ENCODE measurements at places on chromosomes 13 and 19.
A peak's percentile ranks its signal among the peaks of the same experiment; 100 is the strongest.

DNA sequence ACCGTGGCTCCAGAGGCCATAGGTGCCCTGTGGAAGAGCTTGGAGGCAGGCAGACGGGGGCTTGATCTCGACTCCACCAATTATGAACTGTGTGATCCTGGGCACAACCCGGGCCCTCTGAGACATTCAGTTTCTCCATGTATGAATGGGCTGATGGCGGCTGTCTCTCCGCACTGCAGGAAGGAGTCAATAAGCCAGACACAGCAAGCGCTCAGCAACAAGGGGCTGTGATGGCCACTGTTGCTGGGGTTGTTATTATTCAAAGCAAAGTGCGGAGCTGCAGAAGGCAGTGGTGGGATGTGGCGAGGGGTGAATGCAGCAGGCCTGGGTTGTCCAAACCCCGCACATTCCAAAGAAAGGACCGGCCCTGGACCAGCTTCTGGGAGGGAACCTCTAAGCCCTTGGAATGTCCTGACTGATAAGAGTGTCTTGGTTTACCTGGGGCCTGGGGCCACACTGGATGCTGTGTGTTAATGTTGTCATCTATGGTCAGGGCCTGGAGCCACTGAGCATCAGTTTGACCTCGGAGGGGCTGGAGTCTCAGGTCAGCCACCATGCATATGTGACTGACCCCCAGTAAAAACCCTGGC, 8.3 kb downstream of the TMEM143 start:
- no peak for DNase-seq

GRCh38 chr19:3061182-3062161, 823 bp downstream of the TLE5 start:
- DNase-seq: peak; percentile 36

DNA sequence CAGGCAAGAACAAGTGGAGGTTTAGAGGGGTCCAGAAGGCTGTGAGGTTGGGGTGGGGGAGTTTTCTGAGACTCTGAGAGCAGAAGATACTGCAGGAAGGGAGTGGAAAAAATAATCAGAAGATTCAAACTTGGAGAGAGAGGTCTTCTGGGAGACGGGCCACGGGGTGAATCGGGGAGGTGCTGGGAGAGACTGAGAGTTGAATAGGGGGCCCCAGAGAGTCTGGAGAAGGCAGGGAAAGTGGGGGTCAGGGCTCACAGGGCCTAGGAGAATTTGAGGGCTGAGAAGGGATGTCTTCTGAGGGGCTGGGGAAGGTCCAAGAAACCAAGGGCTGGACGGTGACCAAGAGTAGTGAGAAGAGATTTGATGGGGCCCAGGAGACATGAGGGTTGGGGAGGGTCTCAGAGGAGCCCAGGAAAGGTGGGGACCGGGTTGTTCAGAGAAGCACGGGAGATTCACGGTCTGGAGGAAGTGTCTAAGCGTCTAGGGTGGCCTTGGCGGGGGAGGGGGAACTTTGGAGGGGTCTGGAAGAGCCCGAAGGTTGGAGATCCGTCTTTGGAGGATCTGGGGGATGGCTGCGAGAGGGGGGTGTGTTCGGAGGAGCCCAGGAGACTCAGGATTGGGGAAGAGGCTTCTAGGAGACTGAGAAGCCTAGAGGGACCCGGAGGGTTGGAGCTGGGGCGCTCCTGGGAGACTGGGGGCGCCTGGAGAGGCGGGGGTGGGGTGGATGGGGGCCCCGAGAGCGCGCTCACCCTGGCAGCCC, 1.5 kb downstream of the KCNC3 start:
- DNase-seq: no peak

- DNase-seq: peak; percentile 14
These were observed 460.6 kb downstream of the FGF14 start for GRCh38 chr13:101941095-101941783.

GRCh38 chr13:60335531-60335930, 61.5 kb upstream of the TDRD3 start:
- DNase-seq: peak; percentile 28

DNA sequence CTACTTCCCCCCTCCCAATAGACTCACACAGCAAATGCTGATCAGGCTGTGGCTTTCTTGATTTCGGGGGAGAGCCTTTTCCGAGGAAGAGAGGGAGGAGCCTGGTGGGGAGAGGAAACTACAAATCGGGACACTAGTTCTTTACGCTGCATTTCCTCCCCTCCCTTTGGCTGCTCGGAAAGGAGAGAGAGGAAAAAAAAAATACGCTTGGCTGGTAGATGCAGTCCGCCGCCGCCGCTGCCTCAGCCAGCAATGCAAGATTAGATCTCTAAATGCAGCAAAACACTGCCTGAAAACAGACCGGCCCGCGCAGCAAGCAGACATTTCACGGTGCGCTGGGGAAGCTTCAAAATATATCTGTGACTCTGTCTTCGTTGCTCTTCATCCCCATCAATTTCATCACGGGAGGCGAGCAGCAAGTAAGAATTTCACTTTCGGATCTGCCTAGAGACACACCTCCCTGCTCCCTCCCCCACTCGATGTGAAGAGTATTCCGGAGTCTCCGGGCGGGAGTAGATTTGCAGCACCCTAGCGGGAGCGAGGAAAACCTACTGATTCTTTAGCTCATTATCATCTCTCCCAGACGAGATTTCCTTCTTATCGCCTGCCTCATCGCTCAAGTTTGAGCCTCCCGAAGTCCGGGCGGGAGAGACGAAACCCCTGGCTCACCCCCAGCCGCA, at the start of gene PCDH17:
Gene PCDH17, plus strand, starts transcription at position 149 of the 680 bp plus-strand sequence. CDS start 803 bp downstream, outside the sequence.
- peak; percentile 4 for DNase-seq

DNA sequence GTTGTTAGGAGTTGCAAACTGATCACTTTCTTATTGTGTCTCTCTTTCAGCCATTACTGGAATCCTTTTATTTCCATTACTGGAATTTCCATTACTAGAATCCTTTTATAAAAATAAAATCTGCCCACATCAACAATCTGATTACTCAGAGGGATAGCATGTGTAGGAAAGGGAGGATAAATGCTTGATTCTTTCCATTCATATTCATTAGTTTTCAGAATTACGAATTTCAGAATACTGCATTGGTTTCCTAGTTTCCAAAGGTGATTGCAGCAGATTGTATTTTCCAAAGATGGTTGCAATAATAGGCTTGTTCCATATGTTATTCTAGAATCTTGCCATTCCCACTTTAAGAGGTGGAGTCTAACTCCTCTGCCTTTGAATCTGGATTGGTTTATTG, 37.1 kb downstream of the ZNF146 start:
- DNase-seq: no peak

DNA sequence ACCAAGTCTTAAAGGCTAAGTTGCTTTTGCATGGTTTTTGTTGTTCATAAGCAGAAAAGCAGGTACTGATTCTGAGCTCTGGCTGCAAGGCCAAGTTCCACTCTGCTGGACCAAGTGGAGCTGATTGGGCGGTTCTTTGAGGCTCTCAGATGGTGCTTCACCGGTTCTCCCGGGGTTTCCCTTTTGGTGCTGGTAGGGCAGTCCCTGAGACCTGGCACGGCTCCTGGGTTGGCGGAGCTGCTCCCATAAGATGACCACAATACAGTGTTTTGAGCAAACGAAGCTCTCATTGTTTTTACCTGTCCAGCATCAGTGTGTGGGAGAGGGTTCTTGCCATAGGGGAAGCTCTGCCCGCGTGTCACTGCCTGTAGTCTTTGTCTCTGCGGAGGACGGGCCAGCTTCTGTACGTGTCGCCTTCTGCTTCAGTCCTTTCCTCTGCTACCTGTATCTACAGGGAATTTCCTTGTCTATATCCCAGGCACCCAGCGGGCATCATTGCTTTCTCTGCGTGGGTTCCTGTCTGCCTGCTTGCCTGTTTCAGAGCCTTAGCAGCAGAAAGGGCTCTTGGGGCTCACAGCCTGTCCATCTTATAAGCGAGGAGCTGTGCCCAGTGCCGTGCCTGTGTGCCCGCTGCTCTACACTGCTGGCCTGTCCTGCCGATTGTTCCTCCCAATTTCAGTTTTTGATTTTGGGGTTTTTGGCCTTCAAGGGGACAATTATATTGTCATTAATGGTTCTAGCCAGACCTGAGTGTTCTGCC, 2.3 kb downstream of the U2AF2 start:
- no peak for DNase-seq

DNA sequence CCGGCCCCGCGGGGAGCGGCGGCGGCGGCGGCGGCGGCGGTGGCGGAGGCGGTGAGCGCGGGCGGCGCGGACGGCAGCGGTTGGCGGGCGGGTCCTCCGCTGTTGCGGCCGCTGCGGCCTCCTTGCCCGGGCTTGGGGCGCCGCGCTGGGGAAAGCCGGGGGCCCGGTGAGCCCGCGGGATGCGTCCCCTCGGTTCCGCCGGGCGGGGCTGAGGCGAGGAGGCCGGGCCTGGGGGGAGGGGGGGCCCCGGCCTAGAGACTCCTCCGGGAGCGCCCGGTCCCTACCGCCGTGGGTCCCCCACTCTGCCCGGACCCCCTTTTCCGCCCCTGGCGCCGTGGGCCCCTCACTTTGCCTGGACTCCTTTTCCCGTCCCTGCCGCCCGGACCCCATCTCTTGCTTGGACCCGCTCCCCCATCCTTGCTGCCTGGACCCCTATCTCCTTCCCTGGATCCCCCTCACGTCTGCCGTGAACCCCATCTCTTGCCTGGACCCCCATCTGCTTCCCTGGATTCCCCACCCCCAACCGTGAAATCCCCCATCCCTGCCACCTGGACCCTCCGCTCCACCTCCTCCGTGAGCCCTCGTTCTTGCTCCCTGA, 28.6 kb upstream of the NDUFS7 start:
- no peak for DNase-seq

GRCh38 chr19:3868770-3869456, at the start of gene ZFR2:
Gene ZFR2, minus strand, starts transcription at chr19:3869038. Its CDS starts 21 bp downstream, at chr19:3869017.
- DNase-seq: no peak

GRCh38 chr13:112722433-112723263, 32.8 kb downstream of the ATP11A start:
- peak; percentile 31 for DNase-seq

DNA sequence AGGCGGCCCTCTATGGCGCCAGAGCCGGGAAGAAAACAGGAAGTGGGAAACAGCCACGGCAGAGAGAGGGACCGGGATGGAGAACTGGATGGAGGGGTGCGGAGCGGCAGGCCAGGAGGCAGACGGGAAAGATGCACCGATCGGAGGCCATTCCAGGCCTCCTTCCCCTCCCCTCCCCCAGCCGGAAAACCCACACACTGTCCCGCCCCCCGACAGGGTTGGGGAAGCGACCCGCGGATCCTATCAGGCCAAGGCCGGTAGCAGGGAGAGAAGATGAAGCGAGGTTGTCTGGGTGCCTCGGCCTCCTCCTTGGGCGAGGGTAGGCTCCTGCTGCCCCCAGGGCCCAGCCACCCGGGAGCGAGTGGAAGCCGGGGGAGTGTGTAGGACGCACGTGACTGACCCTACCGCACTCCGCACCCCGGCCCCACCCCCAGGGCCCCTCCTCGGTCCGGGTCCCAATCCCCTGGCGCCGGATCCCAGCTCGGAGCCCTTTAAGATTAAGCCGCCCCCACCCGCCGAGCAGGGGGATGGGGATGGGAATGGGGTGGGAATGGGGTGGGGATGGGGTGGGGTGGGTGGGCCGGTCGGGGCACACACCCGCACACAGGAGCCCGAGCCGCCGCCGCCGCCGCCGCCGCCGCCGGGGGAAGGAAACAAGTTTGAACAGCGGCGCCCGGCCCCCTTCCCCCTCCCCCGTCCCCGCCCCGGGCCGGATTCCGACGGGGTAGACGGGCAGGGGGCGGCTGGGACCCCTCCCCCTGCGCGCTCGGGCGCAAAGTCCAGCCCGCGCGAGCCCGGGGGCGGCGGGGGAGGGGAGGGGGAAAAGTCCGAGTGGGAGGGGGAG, 1.5 kb downstream of the ERF start:
- peak; percentile 24 for DNase-seq

DNA sequence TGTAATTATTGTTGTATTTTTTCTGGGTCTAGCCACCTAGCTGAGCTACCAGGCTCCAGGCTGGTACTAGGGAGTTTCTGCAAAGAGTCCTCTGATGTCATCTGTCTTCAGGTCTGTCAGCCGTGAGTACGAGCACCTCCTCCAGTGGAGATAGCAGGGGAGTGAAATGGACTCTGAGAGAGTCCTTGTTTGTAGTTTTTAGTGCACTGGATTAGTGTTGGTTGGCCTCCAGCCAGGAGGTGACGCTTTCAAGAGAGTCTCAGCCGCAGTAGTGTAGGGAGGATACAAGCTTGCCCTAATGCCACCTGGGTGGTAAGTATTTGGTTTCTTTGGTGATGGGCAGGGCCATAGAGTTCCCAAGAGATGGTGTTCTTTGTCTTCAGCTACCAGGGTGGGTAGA, 384.8 kb downstream of the SLC7A1 start:
- no peak for DNase-seq

DNA sequence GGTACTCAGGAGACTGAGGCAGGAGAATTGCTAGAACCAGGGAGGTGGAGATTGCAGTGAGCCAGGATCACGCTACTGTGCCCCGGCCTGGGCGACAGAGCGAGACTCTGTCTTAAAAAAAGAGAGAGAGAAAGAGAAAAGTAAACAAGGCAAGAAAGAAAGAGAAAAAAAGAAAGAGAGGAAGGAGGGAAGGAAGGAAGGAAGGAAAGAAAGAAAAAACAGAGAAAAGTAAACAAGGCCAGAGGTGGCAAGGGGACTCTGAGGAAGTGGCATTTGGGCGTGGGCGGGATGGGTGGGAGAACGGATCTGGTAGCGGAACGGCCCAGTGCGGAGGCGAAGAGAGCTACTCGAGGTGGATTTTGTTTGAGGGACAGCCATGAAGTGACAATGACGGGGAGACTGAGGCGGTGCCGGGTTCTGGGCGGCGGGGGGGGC, 7.5 kb upstream of the ARRDC2 start:
- no peak for DNase-seq

DNA sequence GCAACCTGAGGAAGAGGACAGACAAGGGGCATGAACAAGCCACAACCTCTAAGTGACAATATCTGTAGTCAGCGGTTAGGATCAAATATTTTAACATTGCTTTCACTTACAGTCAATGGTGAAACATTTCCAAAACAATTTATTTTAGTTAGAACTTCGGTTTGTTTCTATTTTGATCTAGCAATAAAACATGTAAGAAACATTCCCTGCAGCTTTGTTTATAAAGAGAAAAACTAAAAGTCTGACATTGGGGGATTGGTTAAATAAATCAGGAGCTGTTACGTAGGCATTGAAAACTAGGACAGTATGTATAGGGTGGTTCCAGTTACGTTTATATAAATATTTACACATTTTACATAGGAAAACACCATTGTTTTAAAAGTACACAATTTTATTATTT, 3.4 kb downstream of the URI1 start:
- no peak for DNase-seq

- no peak for DNase-seq
These were observed 1.3 kb upstream of the PCDH9 start for GRCh38 chr13:67231289-67232000.

GRCh38 chr19:5893907-5894703, 9.5 kb downstream of the NDUFA11 start:
- no peak for DNase-seq

DNA sequence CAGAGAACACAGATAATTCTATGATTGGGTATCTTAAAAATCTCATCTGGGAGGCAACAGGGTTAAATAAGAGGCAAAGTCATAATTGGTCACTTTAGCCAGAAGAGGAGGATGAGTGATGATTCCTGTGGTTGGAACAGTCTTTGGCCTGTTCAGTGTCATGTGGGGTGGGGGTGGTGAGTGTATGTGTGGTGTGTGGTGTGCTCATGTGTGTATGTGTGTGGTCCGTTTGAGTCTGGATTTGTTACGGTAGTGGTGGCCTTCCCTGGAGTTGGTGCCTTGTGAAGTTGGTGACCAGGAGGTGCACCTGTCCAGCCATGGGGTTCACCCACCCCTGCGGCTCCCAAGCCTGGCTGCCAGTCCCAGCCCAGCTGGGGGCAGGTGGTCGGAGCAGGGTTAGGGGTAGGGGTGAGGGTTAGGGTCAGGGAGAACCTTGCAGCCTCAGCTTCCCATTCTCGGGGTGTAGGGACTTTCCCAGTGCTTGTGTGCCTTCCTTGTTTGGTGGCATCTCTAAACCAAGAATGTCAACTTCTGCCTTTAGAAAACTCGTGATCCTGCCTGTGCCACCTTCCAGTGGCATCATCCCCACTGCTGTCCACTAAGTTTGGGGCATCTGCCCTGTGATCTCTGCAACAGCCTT, 97.5 kb downstream of the RAB20 start:
- peak; percentile 33 for DNase-seq
